Sigmoid colon (tissue), 7 donors: ENCODE measurements at places on chromosomes 12 and 14. TPM values are rescaled to one million over a fixed set of nuclear protein-coding genes. Genes with fewer than 3 reads are reported as not detected.

The SLCO1C1 gene
- total RNA-seq: 0.83 TPM

The EXOC3L4 gene
- total RNA-seq: 1.8 TPM

The CAMKK2 gene
- 21.6 TPM for total RNA-seq

The DEPDC4 gene
- not detected for total RNA-seq

The NKX2-1 gene
- total RNA-seq: not detected

The HOXC5 gene
- total RNA-seq: 1.4 TPM

The ARMH4 gene
- total RNA-seq: 6.6 TPM

The NTF3 gene
- total RNA-seq: 1.8 TPM

The IL26 gene
- total RNA-seq: 0.36 TPM

The STON2 gene
- total RNA-seq: 12.7 TPM

The TCL1A gene
- not detected for total RNA-seq

The PTCSC3 gene
- not detected for total RNA-seq

The WNT1 gene
- total RNA-seq: not detected

DNA sequence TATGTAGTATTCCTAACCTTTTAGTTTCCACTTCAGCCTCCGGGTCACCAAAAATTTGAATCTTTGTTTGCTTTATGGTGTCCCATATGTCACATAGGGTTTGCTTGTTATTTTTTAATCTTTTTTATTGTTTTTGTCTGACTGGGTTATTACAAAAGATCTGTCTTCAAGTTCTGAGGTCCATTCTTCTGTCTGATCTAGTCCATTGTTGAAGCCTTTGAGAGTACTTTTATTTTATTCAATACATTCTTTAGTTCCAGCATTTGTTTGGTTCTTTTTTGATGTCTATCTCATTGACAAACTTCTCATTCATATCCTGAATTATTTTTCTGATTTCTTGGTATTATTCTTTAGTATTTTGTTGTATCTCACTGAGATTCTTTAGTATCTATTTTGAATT lies 99.8 kb downstream of the GPR65 start:
- DNase-seq: no peak

- no peak for DNase-seq
Observed at GRCh38 chr14:67942080-67942710, 122.6 kb downstream of the RAD51B start.

DNA sequence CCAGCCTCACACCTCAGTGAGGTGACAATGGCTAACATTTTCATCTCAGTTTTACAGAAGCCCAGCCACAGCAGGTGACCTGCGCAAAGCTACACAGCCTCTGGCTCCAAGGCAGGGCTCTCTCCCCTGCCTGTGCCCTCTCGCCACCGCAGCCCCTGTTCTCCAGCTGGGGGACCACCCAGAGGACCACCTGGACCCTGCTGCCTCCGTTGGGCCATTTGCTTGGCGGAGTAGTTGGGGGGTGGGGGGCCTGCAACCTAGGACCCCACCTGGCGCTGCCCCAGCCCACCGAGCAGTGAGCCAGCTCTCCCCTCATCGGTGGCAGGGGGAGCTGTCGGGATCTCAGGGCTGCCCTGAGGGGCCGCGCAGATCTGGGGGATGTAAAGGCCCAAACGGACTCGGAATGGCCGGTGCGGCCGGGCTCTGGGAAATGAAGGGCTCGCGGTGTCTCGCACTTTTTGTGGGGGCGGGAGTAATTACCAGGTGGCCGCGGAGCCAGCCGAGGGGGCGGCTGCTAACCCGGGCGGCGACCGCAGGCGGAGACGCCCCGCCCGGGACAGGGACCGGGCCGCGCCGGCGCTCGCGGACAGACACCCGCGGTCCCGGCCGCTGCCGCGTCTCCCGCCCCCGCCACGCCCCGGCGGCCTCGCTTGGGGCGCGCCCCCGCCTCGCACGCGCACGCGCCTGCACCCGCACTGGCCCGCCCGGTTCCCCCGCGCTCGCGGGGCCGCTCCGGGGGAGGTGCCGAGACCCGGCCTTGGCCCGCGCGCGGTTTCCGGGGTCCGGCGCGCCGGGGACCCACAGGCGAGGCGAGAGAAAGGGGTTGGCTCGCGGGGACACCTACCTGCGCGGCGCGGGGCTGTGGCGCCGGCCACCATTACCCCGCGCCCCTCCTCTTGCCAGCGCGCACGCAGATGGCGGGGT lies 8.6 kb upstream of the GPR68 start:
- DNase-seq: no peak

GRCh38 chr12:88591343-88591742 lies 11.1 kb upstream of the KITLG start:
- no peak for DNase-seq

GRCh38 chr14:88611878-88612277 lies 49.0 kb downstream of the ZC3H14 start:
- DNase-seq: no peak

- no peak for DNase-seq
Observed at GRCh38 chr14:105030836-105031396, 10.0 kb upstream of the CDCA4 start.

DNA sequence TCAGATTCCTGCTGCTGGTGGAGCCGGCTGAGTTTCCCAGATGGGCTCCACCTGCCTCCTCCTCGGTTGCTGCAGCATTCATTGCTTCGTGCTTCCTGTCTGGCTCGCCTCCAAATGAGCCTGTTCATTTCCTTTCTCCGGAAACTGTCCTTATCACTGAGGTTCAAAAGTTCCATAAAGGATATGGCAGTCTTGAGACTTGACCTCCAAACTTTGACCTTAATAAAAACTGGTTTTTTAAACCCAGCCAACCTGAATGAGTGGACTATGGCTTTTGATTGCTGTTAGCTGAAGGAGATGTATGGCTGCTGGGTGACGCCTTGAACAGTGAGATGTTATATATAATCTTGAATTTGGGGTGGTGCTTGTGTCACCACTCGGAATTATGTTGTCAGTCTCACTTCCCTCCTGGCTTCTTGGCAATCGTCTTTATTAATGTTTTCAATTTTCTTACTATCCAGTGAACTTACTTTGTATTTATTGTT lies 62.7 kb downstream of the RASSF3 start:
- peak; percentile 73 for DNase-seq

GRCh38 chr12:80485222-80485987 lies 41.4 kb downstream of the PTPRQ start:
- DNase-seq: no peak

GRCh38 chr14:84927096-84927827 lies 602.7 kb upstream of the FLRT2 start:
- no peak for DNase-seq

DNA sequence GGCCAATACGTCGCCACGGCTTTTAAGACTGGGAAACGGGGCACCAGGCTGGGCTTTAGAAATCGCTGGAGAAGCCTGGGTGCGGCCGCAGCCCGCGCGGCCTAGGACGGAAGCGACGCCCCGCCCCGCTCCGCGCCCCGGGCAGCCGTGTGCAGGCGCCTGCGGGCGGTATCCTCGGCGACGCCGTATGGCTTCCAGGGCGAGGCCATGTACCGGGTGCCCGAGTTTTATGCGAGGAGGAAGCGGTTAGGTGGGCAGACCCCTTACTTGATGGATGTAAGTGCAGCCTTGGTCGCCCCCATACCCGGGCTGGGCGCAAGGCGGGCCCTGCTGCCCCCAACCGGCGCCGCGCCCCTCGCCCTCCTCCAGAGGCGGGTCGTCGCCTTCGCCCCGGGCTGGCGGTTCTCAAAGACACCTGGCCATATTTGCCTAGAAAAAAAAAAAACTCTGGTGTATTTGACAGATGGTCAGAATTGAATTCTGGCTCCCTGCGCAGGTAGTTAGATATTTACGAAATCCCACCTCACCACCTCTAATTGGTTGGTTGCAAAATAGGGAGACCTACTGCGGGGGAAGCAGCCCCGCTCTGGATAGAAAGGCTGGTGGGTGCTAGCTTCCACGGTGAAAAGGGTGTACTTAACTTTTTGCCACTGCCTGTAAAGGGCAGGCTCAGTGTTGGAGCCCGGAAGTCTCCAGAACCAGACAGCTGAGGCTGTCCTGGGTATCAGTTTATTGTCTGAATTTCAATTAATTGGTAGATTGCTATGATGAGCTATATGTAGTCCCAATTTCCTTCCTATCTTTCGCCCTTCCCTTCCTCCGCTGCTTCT lies at the start of gene PPP1R36:
Gene PPP1R36 (plus strand): TSS at position 171 of the 830 bp plus-strand sequence. CDS start 37 bp downstream, at position 208.
- peak; percentile 70 for DNase-seq

DNA sequence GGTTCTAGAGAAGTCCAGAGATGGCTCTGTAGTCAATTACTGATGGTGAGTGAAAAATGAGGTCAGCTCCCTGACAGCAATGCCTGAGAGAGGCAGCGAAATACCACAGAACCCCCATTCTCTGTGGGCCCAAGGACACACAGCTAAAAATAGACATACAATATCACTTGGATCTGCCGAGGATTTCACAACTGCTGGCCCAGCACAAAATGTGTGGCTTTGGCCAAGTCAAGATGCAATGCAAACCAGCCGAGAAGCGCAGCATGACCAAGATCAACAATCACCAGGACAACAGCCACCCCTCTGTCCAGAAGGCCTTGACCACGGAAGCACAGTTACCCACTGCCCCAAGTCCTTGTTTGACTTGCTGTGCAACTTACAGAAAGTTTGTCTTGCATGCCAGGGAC lies 52.2 kb downstream of the CKAP4 start:
- peak; percentile 90 for DNase-seq

- no peak for DNase-seq
Observed at GRCh38 chr12:106219043-106219442, 28.8 kb downstream of the CKAP4 start.

- DNase-seq: no peak
Observed at GRCh38 chr14:95668235-95668772, 17.9 kb upstream of the TCL1B start.

DNA sequence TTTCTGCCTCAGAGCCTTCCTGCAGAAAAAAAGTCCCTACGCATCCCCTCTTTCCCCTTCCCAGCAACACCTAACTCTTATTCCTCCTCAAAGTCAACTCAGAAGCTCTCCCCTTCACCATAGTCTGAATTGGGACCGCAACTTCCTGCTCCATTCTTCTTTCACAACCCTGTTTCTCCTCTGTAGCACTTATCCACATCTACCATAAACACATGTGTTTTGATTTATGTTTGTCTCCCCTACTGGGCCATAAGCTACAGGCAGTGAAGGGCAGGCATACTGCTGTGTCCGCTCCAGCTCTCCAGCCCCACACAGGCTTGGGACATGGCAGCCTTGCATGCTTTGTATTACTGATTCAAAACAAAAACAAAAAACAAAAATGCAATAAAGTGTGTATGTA lies 5.9 kb downstream of the SDR9C7 start:
- DNase-seq: no peak

DNA sequence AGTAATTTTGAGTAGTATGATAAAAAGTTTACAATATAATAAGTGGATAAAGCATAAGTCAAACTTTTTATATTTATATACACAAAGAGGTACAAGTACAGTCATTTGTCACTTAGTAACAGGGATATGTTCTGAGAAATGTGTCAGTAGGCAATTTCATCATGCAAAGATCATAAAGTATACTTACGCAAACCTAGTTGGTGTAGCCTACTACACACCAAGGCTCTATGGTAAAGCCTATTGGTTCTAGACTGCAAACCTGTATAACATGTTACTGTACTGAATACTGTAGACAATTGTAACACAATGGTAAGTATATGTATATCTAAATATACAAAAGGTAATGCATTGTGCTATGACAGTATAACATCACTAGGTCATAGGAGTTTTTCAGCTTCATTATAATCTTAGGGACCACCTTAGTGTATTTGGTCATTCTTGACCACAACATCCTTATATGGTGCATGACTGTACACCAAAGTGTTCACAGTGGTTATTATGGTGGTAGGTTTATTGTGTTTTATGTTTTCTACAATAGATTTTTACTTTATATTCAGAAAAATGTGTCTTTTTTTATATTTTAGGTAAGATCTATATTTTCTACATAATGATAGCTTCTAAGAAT lies 14.9 kb upstream of the SCFD1 start:
- no peak for DNase-seq

DNA sequence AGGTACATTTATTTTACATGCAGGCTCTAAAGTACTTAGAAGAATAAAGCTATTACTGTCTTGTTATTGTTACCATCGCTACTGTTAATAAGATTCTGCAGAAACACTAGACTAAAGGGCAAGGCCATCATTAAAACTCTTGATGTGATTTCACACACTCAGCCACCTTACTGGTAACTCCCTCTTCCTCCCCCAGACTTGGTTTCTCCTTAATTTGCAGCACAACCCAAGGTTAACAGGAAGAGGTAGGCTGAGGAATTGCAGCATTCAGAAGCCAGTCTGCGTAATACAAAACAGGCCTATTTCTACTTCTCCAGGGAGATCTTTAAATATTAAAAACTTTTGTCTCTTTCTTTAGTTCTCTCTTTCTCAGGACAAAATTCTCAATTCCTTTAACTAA lies 210.3 kb downstream of the BTG1 start:
- no peak for DNase-seq

GRCh38 chr12:42143452-42144157 lies 1.1 kb downstream of the GXYLT1 start:
- no peak for DNase-seq

GRCh38 chr12:97140355-97140754 lies 233.3 kb downstream of the NEDD1 start:
- DNase-seq: no peak

DNA sequence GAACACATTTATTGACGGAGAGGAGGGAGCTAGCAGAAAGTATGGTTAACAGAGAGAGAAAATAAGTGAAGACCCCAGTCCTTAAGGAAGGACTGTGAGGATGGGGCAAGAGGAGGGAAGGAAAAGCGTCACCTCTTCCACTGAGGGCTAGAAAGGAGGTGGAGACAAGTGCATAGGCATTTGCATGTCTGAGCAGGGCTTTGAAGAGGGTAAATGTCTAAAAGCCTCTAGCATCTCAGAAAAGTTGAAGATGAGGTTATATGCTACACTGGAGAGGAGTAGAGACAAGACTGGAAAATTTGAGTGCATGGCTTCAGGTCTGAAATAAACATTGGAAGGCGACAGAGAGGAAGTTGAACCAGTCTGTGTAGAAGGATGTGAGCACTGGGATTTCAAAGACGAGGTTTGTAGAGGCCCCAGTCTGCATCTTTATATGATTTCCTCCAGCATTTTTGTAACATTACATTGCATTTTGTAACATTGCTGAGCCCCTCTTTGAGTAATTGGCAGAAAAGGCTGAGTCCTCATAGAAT lies 98.5 kb upstream of the IFNG-AS1 start:
- no peak for DNase-seq

DNA sequence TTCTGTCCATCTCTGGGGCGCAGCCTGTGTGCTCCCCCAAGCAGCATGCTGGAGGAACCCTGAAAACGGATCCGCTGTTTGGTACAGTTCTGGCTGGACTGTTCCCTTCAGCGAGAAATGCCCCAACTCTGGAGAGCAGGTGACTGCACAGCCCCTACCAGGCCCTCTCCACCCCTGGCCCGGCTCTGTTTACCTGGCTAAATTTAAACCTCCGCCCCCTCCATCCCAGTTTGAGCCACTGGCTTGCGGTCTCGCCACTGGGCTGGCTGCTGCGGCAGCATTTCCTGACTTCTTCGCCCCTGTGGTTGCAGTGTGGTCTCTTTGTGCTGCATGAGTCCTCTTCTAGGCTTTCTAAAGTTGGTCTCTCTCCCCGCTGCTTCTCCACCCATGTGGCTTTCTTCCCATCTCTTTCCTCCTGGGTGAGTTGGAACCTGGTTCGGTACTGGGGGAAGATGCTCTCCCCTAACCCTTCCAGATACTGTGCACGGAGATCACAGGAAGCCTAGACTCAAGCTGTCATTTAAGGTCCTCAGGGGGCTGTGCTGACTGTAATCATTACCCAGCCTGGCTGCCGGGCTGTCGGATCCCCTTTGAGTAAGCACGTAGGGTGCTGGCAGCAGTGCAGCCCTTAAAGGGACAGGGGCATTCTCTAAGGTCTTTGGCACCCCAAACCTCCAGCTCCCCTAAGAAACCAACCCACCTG lies 60.6 kb downstream of the FBXL14 start:
- DNase-seq: no peak
